Kidney glomerular epithelial cell (primary cell): ENCODE measurements at places on chromosomes 11 and 22.

DNA sequence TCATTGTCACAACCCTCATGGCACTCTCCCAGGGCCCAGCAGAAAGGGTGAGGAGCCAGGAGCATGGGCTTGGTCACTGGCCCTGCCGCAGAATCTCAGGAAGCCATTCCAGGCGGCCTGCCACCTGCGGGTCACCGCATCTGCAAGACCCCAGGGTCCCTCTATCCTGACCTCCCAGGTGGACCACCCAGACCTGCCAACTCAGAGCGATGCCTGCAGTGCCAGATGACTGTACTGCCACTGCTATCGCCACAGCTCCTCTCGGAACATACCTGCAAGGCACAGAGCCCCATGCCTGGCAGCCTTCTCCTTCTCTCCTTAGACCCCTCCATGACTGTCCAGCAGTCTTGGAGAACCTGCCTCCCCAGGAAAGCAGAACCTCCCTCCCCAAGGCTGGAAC, 26.4 kb upstream of the ELFN2 start:
- DNase-seq, result no peak

GRCh38 chr11:1499261-1499890, 12.8 kb upstream of the MOB2 start:
- no peak for DNase-seq

DNA sequence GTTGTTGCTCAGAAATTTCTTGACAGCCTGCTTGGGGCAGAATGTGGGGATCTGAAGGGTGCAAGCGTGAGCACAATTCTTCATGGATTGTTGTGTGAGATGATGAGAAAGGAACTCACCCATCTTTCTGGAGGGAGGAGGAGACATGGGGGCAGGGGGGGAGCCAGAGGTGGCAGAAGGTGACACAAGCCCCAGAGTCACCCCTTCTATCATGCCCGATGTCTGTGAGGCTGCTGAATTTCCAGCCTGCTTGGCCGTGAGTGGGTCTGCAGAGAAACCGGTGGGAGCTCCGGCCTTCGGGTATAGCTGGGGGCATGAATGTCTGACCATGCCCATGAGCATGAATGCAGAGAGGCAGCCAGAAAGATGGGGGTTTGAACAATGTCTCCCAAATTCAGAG, 870.7 kb downstream of the TBC1D22A start:
- no peak for DNase-seq

DNA sequence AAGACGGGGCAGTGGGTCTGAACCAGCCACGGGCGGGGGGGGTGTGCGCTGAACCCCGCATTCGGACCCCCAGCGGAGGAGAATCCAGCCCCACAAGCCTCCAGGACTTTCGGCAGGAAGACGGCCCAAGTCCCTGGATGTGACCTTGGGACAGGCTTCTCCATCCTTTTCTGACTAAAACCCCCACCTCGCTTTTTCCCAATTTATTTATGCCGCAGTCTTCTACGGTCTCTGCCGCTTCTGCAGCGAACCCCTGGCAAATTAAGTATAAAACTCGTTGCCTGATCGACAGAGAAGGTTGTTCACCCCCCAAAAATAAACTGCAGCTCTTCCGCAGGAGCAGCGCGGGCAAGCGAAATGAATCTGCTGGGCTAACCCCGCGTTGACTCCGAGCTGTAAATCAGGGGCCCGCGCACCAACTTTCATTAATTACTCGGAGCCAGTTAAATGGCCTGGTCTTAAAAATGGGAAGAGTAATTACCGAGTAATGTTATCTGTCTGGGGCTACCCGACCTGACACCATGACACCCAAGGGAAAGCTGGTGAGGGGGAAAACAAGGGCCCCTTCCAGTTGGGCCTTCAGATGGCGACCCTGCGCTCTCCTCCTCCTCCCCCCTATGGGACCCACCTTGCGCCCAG, 6.6 kb downstream of the WT1 start:
- no peak for DNase-seq

DNA sequence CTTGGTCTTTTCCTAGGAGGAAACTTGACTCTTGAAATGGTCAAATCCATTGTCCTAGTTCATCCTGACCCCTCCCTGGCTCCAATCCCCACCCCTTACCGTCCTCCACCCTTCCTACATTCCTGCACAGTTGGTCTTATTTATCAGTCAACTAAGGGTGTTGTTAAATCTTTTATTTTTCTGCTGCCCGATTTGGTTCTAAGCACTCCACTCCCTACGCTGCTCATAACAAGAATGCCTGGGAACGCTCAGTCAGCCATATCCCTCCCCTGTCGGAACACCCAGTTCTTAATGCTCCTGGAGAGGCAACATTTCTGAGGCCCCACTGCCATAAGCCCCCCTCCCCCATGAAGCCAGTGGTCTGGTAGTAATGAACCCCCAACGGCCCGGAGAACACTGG, 9.7 kb downstream of the EHF start:
- peak; percentile 65 for DNase-seq

GRCh38 chr11:62394825-62395538, 23.9 kb upstream of the SCGB1A1 start:
- peak; percentile 84 for DNase-seq

GRCh38 chr11:11280826-11281225, 72.2 kb downstream of the CSNK2A3 start:
- DNase-seq, result no peak

GRCh38 chr22:29031227-29032011, 30.2 kb downstream of the C22orf31 start:
- DNase-seq, result peak; percentile 96

GRCh38 chr11:111363985-111364384, 15.1 kb downstream of the POU2AF1 start:
- no peak for DNase-seq

GRCh38 chr11:121688055-121688491, 235.3 kb upstream of the SORL1-AS1 start:
- peak; percentile 26 for DNase-seq

DNA sequence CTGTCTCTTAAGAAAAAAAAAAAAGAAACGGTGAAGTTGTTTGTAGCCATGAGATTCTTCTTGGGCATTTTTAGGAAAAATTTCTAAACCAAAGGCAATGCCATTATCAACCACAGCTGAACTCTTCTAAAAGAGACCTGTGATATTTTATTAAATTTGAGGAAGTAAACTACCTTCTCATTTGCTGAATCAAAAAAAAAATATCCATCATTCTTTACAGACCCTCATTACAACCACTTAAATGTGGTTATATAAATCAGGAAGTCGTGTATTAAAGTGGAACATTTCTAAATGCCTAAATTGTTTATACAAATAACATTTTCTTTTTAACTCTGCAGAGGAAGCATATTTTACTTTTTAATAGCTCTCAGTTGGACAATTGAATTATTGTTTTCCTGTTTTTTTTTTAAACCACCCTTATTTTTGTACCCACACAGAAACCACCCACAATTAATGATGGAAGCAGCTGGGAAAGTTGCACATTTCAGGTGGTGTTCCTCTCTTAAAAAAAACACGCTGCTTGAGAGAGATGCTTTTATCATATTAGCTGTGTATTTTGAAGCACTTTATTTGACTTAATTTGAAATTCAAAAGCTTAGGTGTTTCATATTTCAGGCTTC, 91.2 kb downstream of the ARHGAP42 start:
- DNase-seq, result no peak

GRCh38 chr11:815675-816432, 2.9 kb upstream of the PNPLA2 start:
- DNase-seq, result no peak

DNA sequence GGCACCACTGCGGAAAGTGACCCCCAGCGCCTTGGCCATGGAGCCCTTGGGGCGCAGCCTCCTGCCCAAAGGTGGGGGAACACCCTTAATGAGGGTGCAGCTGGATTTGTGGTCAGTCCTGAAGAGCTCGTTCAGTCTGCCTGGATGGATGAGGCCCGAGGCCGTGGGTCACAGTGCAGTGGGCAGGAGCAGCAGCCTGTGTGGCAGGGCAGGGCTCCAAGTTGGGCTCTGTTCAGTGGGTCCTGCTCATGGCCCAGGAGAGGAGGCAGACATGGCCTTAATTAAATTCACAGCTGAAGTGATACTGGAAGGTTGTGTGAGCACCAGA, 33.3 kb downstream of the FAM83F start:
- no peak for DNase-seq

- peak; percentile 43 for DNase-seq
Observed at GRCh38 chr11:131696690-131697089, 326.3 kb downstream of the NTM start.

GRCh38 chr11:23022854-23023253, 162.6 kb upstream of the CCDC179 start:
- no peak for DNase-seq
